ENCODE measurements at places on chromosomes 2 and 18.

GRCh38 chr2:182316950-182317349 is 109.9 kb downstream of the PDE1A start:
- DNase-seq: no peak

DNA sequence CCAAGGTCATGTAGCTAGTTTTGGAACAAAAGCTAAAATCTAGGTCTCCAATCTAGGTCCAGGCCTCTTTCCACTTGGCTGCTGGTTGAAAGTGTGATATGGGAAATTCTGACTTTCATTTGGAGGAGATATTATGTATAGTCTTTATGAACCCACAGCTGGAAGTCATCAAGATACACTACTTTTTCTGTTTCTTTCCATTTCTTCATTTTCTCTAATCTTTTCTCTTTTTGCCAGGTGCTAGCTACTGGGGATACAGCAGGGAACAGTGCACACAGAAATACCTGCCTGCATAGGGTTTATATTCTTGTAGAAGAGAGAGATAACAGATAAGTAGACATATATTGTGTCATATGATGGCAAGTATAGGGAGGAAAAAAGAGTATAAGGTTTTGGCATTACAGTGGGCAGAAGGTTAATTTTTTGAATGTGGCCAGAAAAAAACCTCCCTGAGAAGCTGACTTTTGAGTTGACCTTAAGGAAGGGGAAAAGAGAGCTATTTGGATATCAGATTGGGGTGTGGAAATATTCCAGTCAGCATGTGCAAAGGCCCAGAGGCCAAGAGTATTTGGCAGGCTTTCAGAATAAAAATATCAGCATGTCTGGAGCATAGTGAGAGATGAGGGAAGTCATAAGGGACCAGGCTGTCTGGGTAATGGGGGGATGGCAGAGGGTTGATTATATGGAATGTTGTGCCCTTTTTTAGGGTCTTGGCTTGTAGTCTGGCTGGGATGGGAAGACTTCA is 15.6 kb downstream of the IL1R1 start:
- no peak for DNase-seq

- no peak for DNase-seq
Observed at GRCh38 chr18:44682871-44683221, 2.2 kb downstream of the SETBP1 start.

- DNase-seq: no peak
Observed at GRCh38 chr18:54267701-54268100, 1.6 kb upstream of the POLI start.

- DNase-seq: no peak
Observed at GRCh38 chr18:66562279-66562678, 41.6 kb downstream of the CDH19 start.

DNA sequence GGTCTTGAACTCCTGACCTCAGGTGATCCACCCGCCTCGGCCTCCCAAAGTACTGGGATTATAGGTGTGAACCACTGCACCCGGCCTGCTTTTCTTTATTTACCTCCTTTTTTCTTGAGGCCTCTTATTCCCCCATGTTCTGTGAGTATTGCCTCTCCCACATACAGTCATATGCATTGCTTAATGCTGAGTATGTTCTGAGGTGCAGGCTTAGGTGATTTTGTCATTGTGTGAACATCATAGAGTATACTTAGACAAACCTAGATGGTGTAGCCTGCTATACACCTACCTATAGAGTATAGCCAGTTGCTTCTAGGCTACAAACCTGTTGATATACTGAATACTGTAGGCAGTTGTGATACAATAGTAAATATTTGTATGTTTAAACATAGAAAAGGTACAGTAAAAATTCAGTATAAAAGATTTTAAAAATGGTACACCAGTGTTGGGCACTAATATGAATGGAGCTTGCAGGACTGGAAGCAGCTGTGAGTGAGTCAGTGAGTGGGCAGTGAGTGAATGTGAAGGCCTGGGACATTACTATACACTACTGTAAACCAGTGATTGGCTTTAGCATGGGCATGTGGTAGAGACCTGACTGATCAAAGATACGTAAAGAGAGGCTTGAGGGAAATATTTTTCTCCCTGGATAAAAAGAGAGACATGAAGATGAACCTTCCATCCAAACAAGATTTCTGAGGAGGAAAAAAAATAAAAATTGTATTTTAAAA is 17.6 kb downstream of the SLC39A10 start:
- DNase-seq: no peak

GRCh38 chr18:66109981-66110380 is 359.2 kb downstream of the CDH7 start:
- no peak for DNase-seq

- DNase-seq: no peak
Observed at GRCh38 chr2:10757814-10758286, 36.4 kb downstream of the ATP6V1C2 start.

DNA sequence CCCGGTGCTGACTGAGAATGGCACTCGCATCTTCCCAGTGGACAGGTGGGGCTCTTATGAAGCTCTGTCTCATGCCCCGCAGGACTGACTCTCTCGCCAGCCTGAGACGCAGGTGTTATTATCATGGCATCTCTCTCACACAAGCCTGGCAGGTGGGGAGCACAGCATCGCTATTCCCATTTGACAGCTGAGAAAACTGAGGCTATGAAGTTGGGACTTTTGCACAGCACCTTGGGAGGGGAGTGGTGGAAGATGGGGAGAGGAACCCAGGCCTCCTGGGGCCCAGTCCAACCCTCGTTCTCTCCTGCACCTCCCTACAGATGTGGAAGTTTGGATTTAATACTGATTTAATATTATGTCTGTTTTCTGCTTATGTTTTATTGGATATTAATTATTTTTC is 9.0 kb upstream of the NTSR2 start:
- no peak for DNase-seq

- DNase-seq: no peak
Observed at GRCh38 chr2:200681697-200682096, 95.9 kb downstream of the AOX1 start.

DNA sequence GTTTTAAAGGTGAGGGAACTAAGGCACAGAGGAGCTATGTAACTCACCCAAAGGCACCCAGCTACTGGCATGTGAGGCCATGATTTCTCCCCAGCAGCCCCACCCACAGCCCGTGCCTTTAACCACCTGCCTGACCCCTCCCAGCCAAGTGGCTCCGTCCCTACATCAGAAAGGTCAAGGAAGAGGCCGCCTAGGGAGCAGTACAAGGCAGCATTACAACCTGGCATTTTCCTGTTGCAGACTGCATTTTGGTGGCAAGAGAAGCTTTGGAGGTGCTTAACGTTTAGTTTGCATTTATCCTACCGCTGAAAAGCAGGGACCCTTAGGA is 17.5 kb downstream of the STEAP3 start:
- DNase-seq: no peak

Measured in bone marrow (tissue), 2 donors.